ENCODE measurements at places on chromosomes 16 and 17.
A peak's percentile ranks its signal among the peaks of the same experiment; 100 is the strongest.

DNA sequence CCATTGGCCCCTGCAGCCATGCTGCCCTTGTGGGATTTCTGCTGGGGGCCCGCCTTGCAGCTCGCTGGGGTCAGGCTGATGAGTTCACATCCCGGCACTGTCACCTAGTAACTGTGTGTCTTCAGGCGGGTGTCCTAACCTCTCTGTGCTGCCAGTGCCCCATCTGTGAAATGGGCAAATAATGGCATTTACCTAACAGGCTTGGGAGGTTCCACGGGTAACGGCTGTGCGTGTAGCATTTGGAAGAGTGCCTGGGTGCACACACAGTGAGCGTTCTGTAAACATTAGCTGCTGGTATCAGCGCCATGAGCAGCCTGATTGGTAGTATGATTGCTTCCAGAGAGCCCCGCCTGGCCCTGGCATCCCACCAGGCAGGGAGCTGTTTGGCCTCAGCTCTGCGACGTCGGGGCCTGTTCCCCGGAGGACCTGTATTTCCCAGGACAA is 167.3 kb upstream of the GSE1 start:
- no peak for DNase-seq

DNA sequence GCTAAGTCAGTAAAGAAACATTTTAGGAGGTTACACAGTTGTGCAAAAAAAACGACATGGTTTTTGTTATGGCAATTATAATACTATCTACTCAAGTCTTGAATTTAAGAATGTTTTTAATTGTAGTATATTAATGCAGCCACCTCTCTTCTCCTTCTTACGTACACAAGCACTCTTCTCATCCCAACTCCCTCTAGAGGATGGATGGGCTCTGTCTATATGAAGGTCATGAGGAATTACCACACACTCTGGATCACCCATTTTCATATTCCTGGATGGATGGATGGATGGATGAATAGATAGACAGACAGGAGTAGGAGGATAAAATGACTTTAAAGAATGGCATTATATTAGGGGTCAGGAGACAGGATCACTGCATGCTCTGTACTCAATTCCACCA is 120.0 kb downstream of the PHKB start:
- DNase-seq: no peak

DNA sequence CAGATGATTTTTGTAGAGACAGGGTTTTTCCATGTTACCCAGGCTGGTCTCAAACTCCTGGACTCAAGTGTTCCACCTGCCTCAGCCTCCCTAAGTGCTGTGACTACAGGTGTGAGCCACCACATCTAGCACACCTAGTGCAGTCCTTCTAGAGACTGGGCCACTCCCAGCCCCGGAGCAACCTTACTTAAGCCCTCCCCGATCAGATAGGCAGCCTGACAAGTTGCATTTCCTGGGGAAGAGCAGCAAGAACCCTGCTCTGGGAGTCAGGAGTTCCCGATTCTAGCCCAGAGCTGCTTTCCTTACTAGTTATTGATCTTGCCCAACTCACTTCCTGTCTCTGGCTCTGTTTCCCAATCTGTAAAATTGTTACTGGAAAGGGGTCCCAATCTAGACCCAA is 7.0 kb upstream of the NAGLU start:
- DNase-seq: no peak

- no peak for DNase-seq
Measured at GRCh38 chr17:34113089-34113488, 142.0 kb upstream of the CCL2 start.

- no peak for DNase-seq
Measured at GRCh38 chr17:49565948-49566491, 9.7 kb upstream of the NXPH3 start.

DNA sequence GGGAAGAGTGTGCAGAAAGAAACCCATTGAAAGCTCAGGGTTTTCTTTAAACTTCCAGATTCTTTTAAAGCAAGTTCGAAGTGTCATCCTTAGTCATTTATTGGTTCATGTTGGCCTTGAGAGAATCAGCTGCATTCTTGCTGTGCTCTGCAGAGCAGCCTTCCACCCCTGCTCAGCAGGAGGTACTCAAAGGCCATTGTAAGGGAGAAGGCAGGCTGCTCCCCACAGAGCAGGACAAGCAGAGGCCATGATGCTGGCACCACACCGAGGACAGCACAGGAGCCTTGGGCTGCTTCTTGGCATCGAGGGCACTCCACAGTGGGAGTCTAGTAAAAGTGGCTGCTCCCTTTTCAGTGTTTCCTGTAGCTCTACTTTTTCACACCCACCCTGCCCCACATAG is 29.6 kb downstream of the NMT1 start:
- DNase-seq: no peak

DNA sequence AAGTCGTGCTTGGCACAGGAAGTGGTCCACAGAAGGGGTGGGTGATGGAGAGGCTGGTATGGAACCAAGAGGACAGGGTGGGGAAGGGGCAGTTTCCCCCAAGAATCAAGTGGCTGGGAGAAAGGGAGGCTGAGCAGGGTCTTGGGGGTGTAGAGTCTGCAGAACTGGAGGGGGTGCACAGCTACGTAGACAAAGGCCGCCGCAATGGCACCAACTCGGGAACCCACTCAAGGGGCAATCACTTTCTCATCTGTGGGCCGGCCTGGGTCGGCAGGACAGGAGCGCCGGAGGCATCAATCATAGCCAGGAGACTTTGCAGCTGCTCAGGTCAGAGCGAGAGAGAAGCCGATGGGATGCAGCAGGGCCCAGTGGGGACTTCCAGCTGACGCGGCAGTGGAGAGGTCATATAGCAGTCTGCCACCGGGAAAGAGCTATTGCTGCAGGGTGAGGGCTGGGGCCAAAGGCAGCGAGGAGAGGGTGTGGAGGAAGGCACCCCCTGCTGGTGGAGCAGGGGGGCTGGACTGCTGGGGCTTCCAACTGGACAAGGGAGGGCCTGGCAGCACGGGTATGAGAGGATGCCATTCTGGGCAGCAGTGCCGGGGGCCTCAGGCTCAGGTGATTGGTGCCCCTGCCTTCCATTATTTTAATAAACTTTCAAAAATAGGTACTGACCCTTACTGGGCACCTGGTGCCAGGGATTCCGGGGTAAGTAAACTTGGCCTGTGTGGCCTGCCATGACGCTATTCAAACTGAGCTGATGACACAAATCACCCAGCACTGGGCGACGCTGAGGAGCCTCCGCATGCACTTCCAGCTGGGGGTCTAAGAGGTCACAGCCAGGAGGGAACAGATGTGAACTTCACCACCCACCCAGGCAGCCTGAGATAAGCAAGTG is 52.5 kb upstream of the MTSS2 start:
- DNase-seq: no peak

GRCh38 chr17:48427598-48427997 is 2.4 kb downstream of the SKAP1 start:
- DNase-seq: peak; percentile 43

GRCh38 chr16:89955001-89955685 is 6.6 kb downstream of the DEF8 start:
- DNase-seq: no peak

DNA sequence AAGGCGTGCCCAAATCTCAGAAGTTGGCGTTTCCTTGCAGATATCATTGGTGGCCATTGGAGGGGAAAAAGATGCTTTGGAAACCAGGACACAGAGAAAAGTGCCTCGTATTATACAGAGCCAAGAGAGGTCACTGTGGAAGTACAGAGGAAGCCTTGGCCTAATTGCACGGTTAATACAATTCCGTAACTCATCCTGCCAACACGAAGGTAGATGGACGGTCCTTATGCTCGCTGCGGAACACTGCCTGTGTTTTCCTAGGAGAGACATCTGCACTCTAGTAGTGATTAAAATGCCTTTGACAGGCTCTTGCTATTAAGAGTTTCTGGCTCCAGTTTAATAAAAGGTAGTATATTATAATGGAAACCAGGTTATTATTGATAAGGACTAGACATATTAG is 536.4 kb downstream of the WWOX start:
- no peak for DNase-seq

DNA sequence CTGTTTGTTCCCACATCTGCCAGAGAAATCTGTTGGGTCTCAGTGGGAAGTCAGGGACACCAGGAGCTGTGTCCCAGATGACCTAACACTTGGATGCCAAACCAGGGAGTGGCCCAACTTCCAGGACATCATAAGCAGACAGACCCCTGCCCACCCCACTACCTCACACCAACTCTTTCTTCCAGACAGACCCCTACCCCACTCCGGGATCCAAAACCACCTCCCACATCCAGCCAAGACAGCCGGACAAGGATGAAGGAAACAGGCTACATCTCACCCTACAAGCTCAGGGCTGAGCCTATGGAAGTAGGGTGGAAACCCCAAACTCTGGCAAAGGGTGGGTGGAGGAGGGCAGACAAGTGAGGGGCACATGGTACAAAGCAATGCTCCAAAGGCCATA is 3.6 kb downstream of the HDAC5 start:
- no peak for DNase-seq

GRCh38 chr17:6255322-6255721 is 179.6 kb downstream of the AIPL1 start:
- no peak for DNase-seq

- no peak for DNase-seq
Measured at GRCh38 chr16:10100829-10101228, 81.4 kb downstream of the GRIN2A start.

DNA sequence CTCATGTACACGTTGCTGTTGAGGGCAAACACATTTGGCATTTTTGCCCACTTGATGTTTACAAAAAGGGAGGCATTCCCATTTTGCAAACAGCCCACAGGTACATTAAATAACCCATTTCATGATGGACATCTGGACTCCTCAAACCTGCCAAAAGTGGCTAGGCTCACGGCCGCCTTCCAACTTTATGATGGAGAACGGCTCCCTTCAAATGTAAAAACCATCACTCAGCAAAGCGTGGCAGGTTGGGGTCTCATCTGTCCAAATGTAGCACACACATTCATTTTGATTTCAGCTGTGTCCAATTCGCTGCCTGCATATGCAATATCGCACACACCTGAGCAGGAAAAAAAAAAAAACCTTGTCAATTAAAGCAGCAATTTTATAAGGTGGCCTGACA is 417.8 kb downstream of the TMEM114 start:
- DNase-seq: no peak

DNA sequence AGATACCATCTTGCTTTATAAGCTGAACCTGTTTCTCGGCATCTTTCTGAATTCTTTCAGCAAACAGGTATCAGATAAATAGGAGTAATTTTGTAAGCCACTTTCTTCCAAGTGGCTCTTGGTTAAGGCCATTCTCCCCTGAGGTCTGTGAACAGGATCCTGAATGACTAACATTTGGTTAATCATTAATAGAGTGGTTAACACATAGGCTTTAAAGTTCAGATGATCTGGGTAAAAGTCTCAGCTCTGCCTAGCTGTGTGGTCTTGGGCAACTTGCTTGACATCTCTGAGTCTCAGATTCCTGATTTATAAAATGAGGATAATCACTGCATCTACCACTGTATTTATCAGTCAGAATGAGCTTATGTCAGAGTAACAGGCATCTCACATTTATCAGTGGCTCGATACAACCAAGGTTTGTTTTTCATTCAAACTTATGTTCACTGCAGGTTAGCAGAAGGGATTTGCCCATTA is 44.4 kb upstream of the ANKFN1 start:
- no peak for DNase-seq

DNA sequence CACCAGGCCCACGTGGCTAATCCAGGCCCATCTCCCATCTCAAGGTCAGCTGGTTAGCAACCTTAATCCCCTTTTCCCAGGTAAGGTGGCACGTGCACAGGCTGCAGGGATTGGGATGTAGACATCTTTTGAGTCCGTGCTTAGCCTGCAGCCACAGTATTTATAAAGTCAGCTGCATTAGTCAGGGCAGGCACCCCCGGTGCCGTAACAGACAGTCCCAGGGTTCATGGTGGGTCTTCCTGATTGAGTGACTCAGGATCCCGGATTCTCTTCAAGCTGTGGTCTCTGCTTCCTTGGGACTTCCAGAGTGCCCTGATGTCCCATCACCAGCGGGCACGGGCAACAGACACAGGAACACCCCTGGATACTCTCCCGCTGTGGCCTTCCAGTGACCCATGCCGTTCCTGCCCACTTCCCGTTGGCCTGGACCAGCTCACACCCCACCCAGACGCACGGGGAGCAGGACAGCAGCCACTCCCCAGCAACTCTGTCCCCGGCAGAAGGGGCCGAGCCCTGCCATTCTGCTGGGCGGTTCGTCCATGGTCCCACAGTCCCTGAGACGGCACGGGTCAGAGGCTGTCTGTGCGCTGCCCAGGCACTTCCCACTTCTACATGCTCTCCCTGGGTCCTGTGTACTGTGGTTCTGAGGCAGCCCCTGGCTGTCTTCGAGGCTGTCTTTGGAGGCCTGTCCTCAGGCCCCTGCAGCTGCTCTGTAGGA is 248.6 kb upstream of the GSE1 start:
- DNase-seq: no peak

GRCh38 chr16:5461574-5461973 is 364.0 kb upstream of the EEF2KMT start:
- no peak for DNase-seq

GRCh38 chr17:8791910-8792270 is 7.3 kb downstream of the MFSD6L start:
- no peak for DNase-seq

DNA sequence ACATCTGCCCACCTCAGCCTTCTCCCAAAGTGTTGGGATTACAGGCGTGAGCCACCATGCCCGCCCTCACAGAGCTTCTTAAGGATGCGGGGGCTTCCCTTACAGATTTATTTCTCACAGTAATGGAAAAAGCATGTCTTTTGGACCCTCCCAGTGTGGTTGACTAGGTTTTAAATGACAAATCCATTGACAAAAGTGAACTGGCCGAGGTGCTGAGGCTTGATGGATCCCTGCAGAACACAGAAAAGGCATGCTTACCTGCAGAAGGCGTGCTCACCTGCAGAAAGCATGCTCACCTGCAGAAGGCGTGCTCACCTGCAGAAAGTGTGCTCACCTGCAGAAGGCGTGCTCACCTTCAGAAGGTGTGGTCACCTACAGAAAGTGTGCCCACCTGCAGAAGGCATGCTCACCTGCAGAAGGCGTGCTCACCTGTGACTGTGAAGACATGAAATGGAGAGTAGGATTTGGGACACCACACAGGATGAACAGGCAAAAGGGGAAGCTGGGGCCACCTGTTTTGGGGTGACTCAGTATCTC is 15.1 kb upstream of the BBS2 start:
- DNase-seq: no peak

DNA sequence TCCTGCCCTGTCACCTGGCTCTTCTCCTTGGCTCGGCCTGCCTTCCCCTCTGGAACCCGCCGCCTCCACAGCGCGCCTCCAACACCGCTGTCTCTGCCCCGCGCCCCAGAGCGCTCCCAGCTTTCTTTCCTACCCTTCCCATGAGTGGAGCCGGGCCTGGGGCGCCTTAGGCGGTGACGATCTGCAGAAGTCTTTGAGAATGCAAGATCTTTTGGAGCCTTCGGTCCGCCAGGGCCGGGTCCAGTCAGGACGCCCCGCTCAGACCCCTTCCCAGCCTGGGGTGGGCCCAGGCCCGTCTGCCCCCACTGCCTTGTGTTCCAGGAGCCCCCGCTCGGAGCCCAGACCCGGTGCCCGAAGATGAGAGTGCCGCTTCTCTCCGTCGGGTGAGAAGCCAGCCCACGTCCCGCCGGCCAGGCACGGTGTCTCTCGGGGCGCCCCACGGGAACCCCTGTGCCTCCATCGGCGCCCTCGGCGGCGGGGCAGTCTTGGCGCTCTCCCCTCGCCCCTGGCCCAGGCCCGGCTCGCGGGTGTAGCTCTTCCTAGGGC is 40.0 kb downstream of the MRM1 start:
- no peak for DNase-seq

Measured in activated T-helper 9 cell treated with anti-CD3 and anti-CD28 coated beads, Interleukin-2, amount 50 U/mL, for 16 hours (primary cell).